ENCODE measurements at places on chromosomes 16 and 17. TPM values are rescaled to one million over a fixed set of nuclear protein-coding genes. Genes with fewer than 3 reads are reported as not detected.

DNA sequence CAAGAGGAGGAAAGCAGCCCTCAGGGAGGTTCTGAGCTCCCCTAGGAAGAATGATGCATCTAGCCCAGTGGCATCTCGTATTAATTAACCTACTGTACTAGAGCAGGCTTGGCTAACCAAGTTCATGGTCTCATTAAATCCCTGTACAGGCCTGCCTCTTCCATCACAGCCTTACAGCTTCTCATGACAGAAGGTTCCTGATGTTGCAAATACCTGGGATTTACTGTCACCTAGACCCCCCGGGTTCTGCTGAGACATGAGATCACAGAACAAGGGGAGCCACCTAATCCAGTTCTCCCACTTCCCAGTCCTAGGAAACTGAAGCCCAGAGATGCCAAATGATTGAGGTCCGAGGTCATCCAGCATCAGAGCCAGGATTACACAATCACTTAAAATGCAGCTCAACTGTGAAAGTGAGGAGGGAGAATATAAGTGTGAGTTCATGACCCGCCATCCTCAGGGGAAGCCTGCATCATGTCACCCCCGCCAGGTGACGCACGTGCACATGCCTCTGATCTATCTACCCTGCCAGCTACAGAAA lies 23.9 kb downstream of the ACLY start:
- no peak for DNase-seq
- peak overlapping the region; percentile 73 for H3K27ac ChIP-seq
- no peak overlapping the region for H3K4me3 ChIP-seq
- H3K36me3 ChIP-seq: peaks cover 51% of the 10 kb centered on the region

The KRT39 gene
- total RNA-seq: not detected

DNA sequence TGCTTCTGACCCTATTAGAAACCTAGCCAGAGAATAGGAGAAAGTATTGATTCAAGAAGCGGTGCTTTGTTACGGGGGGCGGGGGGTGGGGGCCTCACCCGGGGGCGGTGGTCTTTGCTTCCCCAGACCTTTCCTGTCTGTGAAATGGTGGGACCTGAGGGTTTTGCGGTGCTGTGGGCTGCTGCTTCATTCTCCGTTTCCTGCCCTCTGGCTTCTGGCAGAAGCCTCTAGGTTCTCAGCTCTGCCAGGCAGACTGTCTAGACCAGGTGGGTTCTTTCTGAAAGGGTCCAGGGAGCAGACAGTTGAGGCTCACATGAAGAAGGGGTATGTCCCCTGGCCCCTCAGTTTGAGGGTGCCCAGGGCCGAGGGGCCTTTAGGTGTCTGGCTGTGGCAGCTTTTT lies 14.0 kb downstream of the GSE1 start:
- H3K27ac ChIP-seq: no peak overlapping the region
- H3K36me3 ChIP-seq: peaks cover 7% of the 10 kb centered on the region
- H3K27me3 ChIP-seq: no peaks in the 10 kb centered on the region

GRCh38 chr16:74713876-74714275 lies 13.2 kb upstream of the MLKL start:
- no peak overlapping the region for H3K27ac ChIP-seq
- no peaks in the 10 kb centered on the region for H3K4me1 ChIP-seq
- no peak for DNase-seq
- H3K36me3 ChIP-seq: no peaks in the 10 kb centered on the region
- H3K27me3 ChIP-seq: no peaks in the 10 kb centered on the region

DNA sequence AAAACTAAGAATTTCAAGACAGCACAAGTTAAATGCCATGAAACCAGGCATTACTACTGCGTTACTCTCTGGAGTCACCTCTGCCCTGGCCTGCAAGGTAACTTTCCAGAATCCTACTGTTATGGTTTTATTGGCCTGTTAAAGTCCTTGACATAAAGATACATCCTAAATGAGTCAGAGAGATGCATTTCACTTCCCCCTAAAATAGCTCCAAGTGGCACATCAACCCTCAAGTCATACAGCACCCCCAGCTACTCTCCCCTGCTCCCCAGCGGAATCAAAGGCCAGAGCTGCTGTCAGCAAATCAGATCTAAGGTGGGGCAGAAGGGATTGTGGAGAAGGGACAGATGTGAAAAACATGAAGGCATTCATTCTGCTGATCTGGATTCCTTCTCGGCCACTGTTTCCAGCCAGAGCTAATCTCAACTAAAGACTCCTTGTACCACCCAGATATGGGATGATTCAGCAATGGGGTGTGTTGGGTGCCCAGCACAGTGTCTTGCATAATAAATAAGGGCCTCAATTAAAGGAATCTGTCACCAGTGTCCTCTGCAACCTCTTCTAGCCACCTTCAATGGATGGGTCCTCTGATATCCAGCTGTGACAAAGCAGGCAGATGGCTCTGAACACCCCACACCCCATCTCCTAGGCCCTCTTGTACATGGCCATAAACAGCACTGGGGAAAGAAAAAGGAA lies 8.5 kb upstream of the CCL1 start:
- H3K4me1 ChIP-seq: no peaks in the 10 kb centered on the region
- H3K36me3 ChIP-seq: no peaks in the 10 kb centered on the region
- no peak overlapping the region for H3K27ac ChIP-seq
- H3K4me3 ChIP-seq: no peak overlapping the region
- H3K27me3 ChIP-seq: peaks cover 20% of the 10 kb centered on the region
- DNase-seq: no peak

The PIP4K2B gene
- 58.7 TPM for total RNA-seq

The CCL14 gene
- total RNA-seq: not detected

- no peak overlapping the region for H3K27ac ChIP-seq
- H3K4me3 ChIP-seq: no peak overlapping the region
- peaks cover 8% of the 10 kb centered on the region for H3K4me1 ChIP-seq
- peaks cover 27% of the 10 kb centered on the region for H3K36me3 ChIP-seq
Measured at GRCh38 chr16:84072014-84072413, 29.4 kb upstream of the SLC38A8 start.

DNA sequence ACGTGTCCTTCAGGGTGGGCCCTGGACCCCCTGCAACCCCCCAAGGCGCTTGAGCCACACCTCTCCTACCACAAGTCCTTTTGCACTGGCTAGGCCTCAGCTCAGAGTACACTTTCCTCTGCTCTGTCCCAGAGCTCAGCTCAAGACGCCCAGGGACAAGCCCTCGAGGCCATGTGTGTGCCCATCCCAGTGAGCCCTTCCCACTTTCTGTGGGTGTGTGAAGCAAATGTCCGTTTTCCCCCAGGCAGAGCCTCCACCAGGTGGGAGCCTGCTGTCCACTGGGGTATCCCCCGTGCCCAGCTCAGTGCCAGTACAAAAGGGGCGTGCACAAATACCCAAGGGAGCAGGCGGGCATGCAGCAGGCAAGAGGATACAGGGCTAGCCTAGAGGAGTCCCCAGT lies 18.4 kb downstream of the KIFC3 start:
- peaks cover 22% of the 10 kb centered on the region for H3K4me1 ChIP-seq
- H3K4me3 ChIP-seq: no peak overlapping the region
- peak overlapping the region; percentile 12 for H3K27ac ChIP-seq

The ABCC6 gene
- total RNA-seq: 1.5 TPM

The KRTAP2-3 gene
- total RNA-seq: not detected

The GLP2R gene
- 2.3 TPM for total RNA-seq

The KRT33B gene
- not detected for total RNA-seq

GRCh38 chr16:16042076-16042475 lies 92.7 kb downstream of the ABCC1 start:
- peaks cover 40% of the 10 kb centered on the region for H3K36me3 ChIP-seq
- no peak for DNase-seq
- H3K4me1 ChIP-seq: peaks cover 13% of the 10 kb centered on the region
- H3K27me3 ChIP-seq: no peaks in the 10 kb centered on the region
- peak overlapping the region; percentile 77 for H3K27ac ChIP-seq

DNA sequence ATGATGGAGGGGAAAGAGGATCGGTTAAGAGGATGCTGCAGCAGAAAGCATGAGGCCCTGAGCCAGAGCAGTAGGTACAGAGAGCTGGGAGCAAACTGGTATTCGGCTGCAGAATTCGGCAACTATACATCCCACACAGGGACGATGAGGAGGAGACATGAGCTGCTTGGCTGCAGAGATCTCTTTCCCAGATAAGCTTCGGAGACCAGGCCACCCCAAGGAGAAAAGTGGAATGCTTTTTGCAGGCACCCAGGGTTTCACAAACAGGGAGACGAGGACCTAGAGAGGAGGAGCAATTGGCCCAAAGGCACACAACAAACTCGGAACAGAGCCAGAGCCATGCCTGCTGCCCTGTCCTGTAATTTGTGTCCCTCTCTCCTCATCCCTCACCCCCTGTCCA lies 62.0 kb downstream of the TMEM132E start:
- no peaks in the 10 kb centered on the region for H3K36me3 ChIP-seq
- H3K27ac ChIP-seq: no peak overlapping the region
- no peak overlapping the region for H3K4me3 ChIP-seq
- peak; percentile 36 for DNase-seq

- no peak for DNase-seq
- H3K27me3 ChIP-seq: no peaks in the 10 kb centered on the region
- peaks cover 11% of the 10 kb centered on the region for H3K4me1 ChIP-seq
Measured at GRCh38 chr17:68710035-68710780, 109.0 kb upstream of the FAM20A start.

DNA sequence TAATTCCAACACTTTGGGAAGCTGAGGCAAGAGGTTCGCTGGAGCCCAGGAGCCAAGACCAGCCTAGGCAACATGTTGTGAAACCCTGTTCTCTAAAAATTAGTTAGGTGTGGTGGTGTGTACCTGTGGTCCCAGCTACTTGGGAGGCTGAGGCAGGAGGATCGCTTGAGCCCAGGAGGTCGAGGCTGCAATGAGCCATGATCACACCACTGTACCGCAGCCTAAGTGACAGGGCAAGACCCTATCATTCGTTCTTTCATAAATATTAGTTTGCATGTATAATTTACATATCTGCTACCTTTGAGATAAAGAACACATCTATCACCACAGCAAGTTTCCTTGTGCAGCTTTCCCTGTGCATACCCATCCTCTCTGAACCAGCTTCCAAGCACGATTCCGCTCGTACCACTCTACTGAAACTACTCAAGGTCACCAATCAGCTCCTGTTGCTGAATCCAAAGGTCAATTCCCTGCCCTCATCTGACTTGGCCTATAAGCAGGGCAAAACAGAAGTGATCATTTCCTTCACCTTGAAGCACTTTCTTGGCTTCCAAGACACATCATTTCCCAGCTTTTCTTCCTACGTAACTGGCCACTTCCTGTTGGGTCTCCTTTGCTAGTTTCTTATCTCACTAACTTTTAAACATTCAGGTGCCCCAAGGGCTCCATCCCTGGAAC lies 49.1 kb downstream of the GRB2 start:
- H3K4me3 ChIP-seq: no peak overlapping the region
- H3K27ac ChIP-seq: no peak overlapping the region
- H3K36me3 ChIP-seq: peaks cover 1% of the 10 kb centered on the region
- DNase-seq: no peak
- peaks cover 23% of the 10 kb centered on the region for H3K4me1 ChIP-seq
- no peaks in the 10 kb centered on the region for H3K27me3 ChIP-seq

GRCh38 chr16:55130911-55131310 lies 193.1 kb upstream of the IRX6 start:
- H3K27ac ChIP-seq: no peak overlapping the region
- DNase-seq: no peak
- H3K36me3 ChIP-seq: no peaks in the 10 kb centered on the region
- peaks cover 16% of the 10 kb centered on the region for H3K27me3 ChIP-seq

DNA sequence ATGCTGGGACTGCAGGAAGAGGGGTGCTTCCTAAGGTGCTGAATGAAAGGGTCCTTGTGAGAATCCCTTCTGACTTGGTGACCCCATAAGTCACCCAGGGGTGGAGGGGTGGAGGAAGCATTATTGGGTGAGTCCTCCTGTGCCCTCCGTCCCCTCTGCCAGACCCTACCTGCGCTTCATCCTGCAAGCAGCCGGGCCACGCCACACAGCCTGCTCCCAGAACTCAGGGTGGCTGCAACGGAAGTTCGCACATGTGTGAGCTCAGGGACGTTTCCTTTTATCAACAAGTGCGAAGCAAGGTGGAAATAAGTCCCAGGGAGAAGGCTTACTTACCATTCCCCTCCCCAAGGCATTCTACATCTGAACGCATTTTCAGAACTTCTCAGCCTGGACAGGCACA lies 40.9 kb downstream of the COX4I1 start:
- H3K27me3 ChIP-seq: peaks cover 43% of the 10 kb centered on the region
- peaks cover 1% of the 10 kb centered on the region for H3K36me3 ChIP-seq
- H3K4me1 ChIP-seq: no peaks in the 10 kb centered on the region
- DNase-seq: no peak

DNA sequence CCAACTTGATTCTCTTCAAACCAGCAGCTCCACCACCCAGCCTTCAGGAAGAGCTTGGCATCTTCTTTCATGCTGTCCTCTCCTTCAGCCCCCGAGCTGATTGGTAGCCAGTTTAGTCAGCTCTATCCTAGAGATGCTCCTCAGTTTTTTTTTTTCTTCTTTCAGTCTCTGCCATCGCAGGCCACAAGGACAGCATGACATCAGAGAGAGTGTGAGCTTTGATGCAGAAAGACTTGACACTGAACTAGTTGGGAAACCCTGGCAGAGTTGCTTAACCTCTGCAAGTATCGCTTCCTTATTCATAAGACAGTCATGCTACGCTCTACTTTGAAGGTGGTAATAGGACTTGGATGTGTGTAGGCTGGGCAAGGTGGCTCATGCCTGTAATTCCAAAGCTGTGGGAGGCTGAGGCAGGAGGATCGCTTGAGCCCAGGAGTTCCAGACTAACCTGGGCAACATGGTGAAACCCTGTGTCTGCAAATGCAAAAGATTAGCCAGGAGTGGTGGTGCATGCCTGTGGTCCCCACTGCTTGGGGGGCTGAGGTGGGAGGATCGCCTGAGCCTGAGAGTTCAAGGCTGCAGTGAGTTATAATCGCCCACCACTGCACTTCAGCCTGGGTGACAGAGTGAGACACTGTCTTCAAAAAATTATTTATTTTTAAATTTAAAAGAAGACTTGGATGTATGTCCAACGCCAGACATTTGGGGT lies 2.6 kb downstream of the CD300LB start:
- H3K36me3 ChIP-seq: no peaks in the 10 kb centered on the region
- DNase-seq: peak; percentile 29
- H3K4me3 ChIP-seq: no peak overlapping the region
- H3K4me1 ChIP-seq: no peaks in the 10 kb centered on the region

GRCh38 chr17:62855156-62855555 lies 47.0 kb upstream of the MARCHF10 start:
- H3K27ac ChIP-seq: no peak overlapping the region
- peaks cover 3% of the 10 kb centered on the region for H3K4me1 ChIP-seq
- DNase-seq: no peak
- no peaks in the 10 kb centered on the region for H3K36me3 ChIP-seq
- no peaks in the 10 kb centered on the region for H3K27me3 ChIP-seq

The SNX20 gene
- not detected for total RNA-seq

GRCh38 chr16:7946142-7946541 lies 613.5 kb downstream of the RBFOX1 start:
- no peak overlapping the region for H3K4me3 ChIP-seq
- H3K27ac ChIP-seq: no peak overlapping the region
- H3K36me3 ChIP-seq: no peaks in the 10 kb centered on the region
- no peaks in the 10 kb centered on the region for H3K4me1 ChIP-seq

The RAB37 gene
- total RNA-seq: not detected

GRCh38 chr16:75565640-75566039 lies 539 bp upstream of the GABARAPL2 start:
- DNase-seq: peak; percentile 4
- peak overlapping the region; percentile 92 for H3K27ac ChIP-seq
- H3K4me1 ChIP-seq: peaks cover 23% of the 10 kb centered on the region
- no peaks in the 10 kb centered on the region for H3K36me3 ChIP-seq
- peak overlapping the region; percentile 99 for H3K4me3 ChIP-seq
- H3K27me3 ChIP-seq: peaks cover 6% of the 10 kb centered on the region

The ASB16 gene
- total RNA-seq: not detected

The GAN gene
- 16.7 TPM for total RNA-seq

The GUCY2D gene
- total RNA-seq: not detected

- no peaks in the 10 kb centered on the region for H3K36me3 ChIP-seq
- no peaks in the 10 kb centered on the region for H3K27me3 ChIP-seq
- H3K4me1 ChIP-seq: peaks cover 4% of the 10 kb centered on the region
- H3K4me3 ChIP-seq: no peak overlapping the region
- H3K27ac ChIP-seq: no peak overlapping the region
Measured at GRCh38 chr17:72661116-72661944, 431.2 kb downstream of the SLC39A11 start.

The FNDC8 gene
- total RNA-seq: not detected

All from chondrocyte (in vitro differentiated cells).